Hypothalamus (tissue), 51 donors: ENCODE measurements at places on chromosomes 11 and 22.

- no peak for DNase-seq
Measured at GRCh38 chr22:21966643-21967516, 14.2 kb upstream of the PPM1F start.

DNA sequence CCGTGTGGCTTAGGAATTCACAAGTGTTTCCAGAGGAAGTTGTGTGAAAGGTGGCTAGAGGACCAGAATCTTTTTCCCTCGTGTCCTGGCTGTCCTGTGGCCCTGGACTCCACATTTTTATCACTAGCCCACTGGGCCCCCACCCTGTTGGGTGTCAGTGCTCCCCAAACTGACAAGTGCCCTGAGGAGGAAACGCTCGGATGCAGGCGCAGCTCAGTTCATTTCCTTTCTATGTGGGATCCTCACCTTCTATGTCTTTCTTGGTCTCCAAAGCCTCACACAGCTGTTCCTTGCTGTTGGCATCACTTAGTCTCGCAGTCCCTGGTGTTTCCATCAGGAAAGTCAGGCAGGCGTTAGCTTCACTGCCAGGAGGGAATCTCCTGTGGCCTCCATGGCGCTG lies 68.0 kb upstream of the KCNQ1OT1 start:
- DNase-seq = no peak

GRCh38 chr11:120832481-120833238 lies 191.2 kb upstream of the TBCEL start:
- DNase-seq = peak; percentile 45

- DNase-seq = no peak
Measured at GRCh38 chr22:46783721-46784120, 21.3 kb downstream of the TBC1D22A start.

DNA sequence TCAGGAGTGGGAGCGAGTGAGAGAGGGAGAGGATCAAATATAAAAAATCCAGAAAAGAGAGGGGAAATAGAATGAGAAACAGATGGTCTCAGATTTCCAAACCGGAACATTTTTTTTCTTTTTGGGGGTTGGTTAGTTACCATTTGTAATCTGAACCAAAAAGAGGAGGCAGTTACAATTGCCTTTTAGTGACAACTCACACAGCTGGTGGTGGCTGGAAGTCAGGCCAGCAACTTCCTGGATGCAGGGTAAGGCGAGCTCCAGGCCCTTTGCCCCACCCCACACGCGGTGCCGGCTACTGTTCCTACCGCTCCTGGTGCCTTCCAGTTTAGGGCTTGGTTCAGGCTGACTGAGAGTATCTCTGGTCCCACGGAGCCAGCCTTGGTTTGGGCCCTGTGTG lies 21.0 kb upstream of the UBASH3B start:
- no peak for DNase-seq

GRCh38 chr11:60719391-60719790 lies 5.1 kb upstream of the MS4A18 start:
- DNase-seq = no peak

- no peak for DNase-seq
Measured at GRCh38 chr11:12900496-12900895, 108.6 kb upstream of the RASSF10 start.

- no peak for DNase-seq
Measured at GRCh38 chr22:36424901-36425579, 37.3 kb upstream of the MYH9 start.

- no peak for DNase-seq
Measured at GRCh38 chr11:1968454-1969002, 21.4 kb downstream of the MRPL23 start.

DNA sequence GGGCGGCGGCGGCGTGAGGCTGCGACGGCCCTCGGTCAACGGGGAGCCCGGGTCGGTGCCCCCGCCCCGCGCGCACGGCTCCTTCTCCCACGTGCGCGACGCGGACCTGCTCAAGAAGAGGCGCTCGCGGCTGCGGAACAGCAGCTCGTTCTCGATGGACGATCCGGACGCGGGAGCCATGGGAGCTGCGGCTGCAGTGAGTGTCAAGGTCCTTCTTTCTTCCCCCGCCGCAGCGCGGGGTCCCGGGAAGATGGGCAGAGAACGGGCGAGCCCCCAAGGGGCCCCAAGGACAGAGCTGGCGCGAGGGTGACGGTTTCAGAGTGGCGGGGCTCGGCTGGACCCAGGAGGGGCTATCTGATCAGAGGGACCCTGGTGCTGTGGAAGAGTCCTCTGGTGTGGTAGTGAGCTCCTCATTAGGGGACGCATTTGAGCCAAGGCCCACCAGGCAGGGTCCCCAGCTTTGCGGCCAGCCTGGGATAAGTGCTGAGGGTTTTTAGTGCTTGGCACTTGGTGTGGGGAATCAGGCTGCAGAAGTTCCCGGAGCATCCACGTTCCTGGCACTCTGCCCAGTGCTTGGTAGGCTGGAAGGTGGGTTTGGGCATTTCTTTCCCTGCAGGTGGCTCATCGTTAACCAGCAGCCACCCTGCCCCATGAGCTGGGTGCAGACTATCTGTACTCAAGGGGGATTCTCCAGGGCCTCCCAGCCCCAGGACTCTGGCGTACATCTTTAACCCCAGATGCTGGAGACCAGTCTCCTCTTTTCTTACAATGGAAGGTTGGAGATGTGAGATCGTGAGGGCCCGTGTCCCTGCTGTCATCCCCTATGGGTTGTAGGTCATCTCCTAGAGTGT lies 9.8 kb downstream of the EHBP1L1 start:
- DNase-seq = no peak

DNA sequence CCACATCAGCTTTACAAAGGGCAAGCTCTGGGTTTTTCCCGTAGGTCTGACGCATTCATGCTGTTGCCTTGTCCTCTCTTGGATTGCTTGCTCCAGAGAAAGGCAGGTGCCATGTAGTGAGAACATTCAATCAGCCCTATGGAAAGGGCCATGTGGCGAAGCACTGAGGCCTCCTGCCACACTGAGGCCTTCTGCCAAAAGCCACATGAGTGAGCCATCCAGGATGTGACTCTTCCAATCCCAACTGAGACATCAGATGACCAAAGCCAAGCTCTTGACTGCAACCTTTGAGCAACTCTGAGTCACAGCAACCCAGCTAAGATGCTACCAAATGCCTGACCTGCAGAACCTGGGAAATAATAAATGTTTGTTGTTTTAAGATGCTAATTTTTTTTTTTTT lies 9.0 kb upstream of the PANX3 start:
- DNase-seq = no peak

- DNase-seq = no peak
Measured at GRCh38 chr11:128694618-128695481, 978 bp downstream of the FLI1 start.

DNA sequence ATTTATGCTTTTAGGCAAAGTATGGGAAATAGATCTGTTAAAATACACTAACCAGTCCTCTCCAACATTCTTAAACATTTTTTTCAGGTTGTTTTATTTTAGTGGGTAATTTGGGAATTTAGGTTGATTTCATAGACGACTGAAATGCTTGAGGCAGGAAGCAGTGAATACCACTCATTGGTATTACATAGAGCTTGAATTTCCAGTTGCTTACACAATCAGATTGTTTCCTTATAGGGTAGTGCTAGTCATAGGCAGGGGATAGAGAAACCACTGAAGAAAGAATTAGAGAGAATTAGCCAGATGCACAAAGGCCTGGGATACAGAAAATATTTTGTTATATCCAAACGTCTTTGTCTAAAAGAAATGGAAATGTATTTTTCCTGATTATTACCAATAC lies 23.9 kb upstream of the LYVE1 start:
- DNase-seq = no peak

- no peak for DNase-seq
Measured at GRCh38 chr11:66371627-66372415, at the start of gene SLC29A2. Gene SLC29A2 (minus strand): TSS chr11:66371760. CDS start chr11:66371591, 169 bp downstream.

DNA sequence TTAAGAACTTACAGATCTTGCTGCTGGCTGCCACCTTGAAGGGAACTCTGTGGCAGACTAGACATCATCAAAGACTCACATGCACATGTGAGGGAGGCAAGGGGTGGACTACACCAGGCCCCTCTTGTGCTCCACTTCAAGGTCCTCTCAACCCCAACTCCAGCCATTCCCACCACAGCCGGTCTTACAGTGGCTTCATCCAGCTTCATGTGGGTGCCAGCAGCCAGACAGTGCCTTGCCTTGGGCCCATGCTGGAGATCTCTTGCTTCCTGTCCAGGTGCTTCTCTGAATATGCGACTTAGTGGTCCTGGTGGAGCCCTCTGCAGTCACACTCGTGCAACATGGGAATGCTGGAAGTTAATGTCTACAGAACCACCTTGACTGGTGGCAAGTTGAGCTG lies 44.6 kb upstream of the WNT7B start:
- no peak for DNase-seq

- DNase-seq = no peak
Measured at GRCh38 chr11:35540526-35540925, 15.1 kb upstream of the PAMR1 start.

DNA sequence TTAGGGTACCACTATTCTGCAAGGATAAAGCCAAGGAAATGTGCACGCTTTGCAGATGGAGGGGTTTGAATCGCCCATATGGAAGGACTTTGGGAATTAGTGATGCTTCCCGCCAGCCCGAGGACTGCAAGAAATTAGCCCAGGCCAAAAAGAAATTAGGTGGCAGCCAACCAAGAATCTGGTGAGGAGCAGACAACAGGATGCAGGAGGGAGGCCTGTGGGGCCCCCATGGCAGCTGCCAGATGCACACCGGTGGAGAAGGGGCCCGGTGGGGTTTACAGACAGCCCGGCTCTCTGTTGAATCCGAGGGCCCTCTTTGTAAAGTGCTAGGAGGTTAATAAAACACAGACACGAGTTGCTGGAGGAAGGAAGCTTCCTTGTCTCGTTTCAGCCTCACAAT lies 73.5 kb downstream of the TIMP3 start:
- no peak for DNase-seq

DNA sequence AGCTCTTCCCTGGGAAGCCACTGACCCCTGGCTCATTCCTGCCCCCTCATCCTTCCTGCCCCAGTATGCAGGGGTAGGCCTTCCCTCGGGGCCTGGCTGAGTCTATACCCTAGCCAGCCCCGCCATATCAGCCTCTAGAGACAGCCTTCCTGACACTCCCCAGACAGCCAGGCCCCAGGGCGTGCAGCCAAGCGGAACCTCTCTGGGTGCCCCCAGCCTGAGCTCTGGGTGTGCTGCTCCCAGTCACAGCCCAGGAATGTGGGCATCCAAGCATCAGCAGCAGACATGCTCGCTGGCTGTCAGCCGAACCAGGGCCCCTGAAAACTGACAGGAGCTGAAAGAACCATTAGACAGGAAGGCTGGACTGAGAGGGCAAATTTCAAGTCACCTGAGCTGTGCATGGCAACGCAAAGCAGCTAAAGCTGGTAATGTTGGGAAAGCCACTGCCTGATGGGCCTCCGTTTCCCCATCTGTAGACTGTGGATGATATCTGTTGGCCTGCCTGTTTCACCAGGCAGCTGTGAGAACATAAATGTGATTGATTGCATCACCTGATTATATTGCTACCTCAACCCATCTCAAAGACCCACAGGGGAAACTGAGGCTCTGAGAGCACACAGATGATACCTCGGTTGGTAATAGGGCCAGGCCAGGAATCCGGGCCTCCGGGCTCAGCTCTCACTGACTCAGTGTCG lies 93.2 kb downstream of the LRRC32 start:
- no peak for DNase-seq

DNA sequence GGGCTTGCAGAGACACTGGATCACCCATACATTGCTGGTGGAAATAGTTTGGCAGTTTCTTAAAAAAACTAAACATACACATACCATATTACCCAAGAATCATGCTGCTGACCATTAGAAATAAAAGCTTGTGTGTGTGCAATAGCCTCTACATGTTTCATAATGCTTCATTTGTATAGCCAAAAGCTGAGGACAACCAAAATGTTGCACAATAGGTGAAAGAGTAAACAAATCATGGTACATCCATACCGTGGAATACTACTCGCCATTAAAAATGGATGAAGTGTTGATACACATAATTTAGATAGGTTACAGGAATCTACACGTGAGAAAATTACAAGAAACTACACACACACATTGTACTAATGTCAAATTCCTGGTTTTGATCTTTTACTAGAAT lies 6.5 kb downstream of the KBTBD3 start:
- no peak for DNase-seq
